Stimulated activated CD4-positive, alpha-beta T cell treated with anti-CD3 and anti-CD28 coated beads, Interleukin-12 subunit alpha, Interleukin-12 subunit beta, amount 100 ng/mL, for 4 hours (primary cell): ENCODE measurements at places on chromosomes 13 and 19.

DNA sequence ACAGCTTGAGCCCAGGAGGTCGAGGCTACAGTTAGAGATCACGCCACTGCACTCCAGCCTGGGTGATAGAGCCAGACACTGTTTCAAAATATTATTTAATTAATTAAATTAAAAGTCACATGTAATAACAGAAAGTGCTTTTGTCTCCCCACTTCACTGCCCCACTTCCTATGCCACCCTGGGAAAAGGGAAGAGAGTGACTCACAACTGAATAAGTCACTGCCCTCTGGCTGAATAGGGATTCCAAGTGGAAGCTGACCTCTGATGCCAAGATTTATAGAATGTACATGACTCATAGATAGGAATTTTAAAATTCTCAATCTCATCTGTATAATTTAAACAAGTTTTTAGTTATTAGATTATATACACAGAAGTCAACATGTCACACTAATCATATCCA, 22.2 kb upstream of the ERVV-1 start:
- no peak for DNase-seq

- no peak for DNase-seq
Observed at GRCh38 chr13:109146912-109147647, 517.7 kb downstream of the MYO16 start.

- no peak for DNase-seq
Observed at GRCh38 chr19:33551676-33552075, 30.1 kb upstream of the PEPD start.

DNA sequence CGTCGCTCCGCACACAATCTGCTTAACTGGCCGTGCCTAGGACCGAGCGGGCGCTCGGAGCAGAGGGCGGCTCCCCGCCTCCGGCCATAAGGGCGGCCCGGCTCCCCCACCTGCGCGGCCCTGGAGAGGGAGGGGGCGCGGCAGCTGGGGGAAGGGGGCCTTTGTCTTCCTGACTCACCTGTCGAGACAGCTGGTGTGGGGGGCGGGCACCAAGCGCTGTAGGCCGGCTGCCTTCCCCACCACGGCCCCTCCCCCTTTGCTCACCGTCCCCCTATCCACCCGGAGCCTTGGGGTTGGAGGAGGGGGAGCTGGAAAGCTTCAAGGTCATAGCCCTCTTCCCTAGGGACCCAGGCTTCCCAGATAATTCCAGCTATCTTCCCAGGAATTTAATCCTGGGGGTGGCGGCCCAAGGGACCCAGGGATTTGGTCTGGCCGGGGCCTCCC, 1.2 kb downstream of the VASP start:
- no peak for DNase-seq

- no peak for DNase-seq
Observed at GRCh38 chr13:110566171-110566570, 4.6 kb upstream of the RAB20 start.

GRCh38 chr13:45168555-45168930, 32.3 kb downstream of the KCTD4 start:
- DNase-seq = no peak

- no peak for DNase-seq
Observed at GRCh38 chr13:35164324-35164932, 222.4 kb downstream of the NBEA start.

DNA sequence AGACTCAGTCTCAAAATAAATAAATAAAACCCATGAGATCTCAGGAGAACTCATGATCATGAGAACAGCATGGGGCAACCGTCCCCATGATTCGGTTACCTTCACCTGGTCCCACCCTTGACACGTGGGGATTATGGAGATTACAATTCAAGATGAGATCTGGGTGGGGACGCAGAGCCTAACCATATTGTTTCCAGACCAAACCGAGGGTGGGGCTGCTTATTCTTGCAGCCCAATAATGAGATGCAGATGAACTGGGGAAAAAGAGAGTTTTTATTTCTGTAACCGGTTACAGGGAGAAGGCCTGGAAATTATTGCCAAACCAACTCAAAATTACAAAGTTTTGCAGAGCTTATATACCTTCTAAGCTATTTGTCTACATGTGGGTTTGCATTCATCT, 12.8 kb downstream of the TRAPPC2B start:
- no peak for DNase-seq

- no peak for DNase-seq
Observed at GRCh38 chr13:40644838-40645604, 21.4 kb downstream of the FOXO1 start.

DNA sequence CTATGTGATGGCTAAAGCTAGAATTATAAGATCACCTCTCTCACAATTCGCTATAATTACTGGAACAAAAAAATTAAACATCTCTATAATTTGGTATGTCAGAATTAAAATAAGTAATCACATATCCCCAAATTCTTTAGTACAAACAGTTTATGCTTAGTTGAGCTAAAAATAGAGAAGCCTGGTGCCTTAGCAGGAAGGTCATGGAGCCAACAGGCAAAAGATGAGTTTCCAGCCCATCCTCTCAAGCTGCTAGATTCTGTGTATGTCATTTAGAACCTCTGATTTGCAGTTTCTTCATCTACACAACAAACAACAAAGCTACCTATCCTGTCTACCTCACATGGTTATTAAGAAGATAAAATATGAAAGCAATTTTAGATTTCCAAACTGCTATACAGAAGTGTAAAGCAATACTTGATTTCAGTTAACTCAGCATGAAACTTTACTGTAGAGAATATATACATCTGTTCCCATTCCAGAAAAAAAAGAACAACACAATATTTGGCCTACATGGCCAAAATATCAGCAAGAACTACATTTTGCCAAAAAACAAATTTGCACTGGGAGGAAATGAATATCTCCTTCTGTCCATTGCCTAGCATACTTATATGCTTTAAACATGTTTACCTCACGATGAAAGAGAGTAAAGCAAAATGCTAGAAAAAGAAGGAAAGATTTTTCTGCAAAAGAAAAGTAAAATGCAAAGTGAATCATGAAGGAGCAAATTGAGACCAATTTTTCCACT, 294.0 kb upstream of the MIR17HG start:
- no peak for DNase-seq

DNA sequence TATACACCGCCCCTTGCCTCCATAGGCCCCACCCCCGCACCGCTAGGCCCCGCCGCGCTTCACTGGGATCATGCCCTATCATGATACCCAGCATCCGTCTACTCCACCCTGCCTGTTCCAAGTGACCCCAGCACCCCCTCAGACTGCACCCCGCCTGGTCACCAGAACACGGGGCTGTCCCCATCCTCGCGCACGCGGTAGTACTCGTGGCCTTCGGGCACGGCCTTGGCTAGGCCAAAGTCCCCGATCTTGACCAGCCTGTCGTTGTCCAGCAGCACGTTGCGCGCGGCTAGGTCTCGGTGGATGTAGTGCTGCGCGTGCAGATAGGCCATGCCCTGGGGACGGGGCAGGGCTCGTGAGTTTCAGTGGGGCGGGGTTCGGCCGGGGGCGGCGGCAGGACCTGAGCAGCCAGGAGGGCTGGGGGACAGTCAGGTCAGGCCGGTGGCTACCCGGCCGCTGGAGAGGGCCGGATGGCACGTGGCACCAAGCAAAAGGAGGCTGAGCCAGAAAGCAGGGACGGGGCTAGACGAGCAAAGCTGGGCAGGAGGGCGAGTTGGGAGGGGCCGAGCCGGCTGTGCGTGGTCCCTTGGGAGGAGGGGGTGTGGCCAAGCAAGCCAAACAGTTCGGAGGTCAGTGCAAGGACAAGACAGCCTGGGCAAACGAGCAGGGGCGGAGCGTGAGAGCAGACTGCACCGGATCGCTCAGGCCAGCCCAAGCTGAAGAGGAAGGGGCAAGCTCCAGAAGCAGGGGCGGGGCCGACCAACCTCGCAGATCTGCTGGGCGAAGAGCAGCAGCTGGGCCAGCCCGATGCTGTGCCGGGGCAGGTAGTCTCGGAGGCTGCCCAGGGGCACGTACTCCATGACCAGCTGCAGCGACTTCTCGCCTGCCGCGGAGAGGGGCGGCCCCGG, 13.6 kb upstream of the ICAM3 start:
- no peak for DNase-seq

DNA sequence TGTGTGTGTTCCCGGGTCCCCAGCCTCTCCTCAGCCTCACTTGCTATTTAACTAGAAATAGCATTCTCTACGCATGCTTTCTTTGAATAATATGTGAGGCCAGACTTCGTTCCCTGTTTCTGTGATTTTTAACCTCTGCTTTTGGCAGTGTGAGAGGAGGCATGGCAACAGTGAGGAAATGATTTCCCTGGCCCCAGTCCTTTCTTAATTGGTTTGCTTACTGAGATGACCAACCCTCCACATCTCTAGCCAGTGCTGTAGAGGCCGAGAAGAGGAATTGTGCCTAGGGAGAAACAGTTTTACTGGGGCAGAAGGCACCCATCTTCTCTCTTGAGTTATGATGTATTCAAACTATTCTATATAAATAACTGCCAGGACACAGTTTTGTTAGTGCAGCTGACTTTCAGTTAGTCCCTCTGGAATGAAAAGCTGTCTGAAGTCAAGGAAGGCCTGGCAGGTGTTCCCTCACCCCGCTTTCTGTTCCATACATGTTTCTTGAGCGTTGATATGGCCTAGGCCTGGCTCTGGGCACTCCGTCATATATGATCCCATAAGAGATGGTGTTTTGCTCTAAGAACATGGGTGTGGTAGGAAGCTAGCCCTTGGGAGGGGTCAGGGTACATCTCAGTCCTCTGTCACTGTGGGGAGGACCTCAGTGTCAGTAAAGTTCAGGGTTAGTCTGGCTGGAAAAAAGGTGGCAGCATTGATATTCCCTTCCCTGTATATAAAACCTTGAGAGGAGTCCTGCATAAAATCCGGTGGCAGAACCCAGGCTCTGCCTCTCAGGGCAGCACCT, 73.7 kb upstream of the NPAS1 start:
- DNase-seq = no peak

DNA sequence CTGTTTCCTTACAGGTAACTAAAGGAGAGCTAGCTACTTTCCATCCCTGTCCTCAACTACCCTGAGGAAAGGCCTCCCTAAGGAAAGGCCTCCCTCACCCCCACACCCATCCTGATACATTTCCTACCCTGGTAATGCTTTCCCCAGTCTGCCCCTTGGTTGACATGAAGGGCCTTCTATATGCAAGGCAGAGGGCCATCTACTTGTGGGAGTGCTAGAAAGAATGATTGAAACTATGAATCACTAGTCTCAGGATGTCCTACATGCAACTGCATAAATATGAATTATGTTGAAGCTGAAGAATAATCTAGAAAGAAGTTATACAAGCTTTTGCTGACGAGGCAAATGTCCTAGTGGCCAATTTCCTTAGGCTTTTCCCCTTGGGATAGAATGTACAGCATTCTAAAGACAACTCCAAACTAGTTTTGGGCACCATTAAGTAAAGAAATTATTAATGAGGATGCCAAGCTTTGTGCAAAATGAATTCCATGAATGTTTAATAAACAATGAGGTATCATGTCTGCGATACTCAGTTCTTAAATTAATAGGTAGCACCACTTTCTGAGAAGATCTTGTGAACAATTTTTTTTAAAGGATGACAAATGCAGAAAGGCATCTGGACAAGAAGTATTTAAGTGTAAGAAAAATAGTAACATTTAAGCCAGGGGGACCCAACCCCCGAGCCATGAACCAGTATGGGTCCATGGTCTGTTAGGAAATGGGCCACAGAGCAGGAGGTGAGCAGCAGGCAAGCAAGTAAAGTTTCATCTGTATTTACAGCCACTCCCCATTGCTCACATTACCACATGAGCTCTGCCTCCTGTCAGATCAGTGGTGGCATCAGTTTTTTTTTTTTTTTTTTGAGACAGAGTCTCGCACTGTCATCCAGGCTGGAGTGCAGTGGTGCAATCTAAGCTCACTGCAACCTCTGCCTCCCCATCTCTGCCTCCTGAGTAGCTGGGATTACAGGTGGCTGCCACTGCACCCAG, 223.0 kb downstream of the LHFPL6 start:
- no peak for DNase-seq

DNA sequence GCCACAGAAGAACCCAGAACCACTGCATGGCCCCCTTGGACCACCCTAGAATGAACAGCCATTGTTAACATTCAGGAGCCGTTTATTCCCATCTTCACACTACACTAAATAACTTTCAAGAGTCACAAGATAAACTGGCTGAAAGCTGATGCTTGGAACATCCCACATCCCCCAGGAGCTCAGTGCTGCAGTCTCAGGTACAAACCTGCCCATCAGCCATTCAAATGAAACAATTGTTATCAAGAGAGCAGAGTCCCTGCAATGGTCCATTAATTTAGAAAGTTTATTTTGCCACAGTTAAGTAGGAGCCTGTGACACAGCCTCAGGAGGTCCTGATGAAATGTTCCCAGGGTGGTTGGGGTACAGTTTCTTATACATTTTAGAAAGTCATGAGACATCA, 123.8 kb upstream of the ZNF91 start:
- DNase-seq = no peak

- DNase-seq = no peak
Observed at GRCh38 chr13:43884222-43884621, 4.5 kb downstream of the LACC1 start.

- DNase-seq = no peak
Observed at GRCh38 chr13:96397807-96398206, 307.9 kb downstream of the HS6ST3 start.

DNA sequence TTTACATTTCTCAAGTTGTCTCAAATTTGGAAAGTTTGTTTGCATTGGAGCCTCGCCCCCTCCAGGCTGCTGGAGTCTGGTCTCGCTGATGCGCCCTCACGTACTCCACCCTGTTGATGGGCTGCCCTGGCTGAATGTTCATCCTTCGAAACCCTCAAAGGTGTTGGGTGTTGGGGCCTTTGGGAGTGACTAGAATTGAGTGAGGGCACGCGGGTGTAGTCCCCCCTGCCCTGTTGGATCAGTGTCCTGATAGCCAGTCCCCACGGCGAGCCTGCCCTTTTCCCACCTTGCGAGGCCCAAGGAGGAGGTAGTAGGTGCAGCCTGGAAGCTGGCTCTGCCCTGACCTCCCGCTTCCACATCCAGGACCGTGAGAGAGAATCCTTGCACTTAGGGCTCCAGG, 14.8 kb downstream of the TFDP1 start:
- DNase-seq = no peak

GRCh38 chr19:22901431-22902130, 69.5 kb downstream of the ZNF723 start:
- DNase-seq = no peak

DNA sequence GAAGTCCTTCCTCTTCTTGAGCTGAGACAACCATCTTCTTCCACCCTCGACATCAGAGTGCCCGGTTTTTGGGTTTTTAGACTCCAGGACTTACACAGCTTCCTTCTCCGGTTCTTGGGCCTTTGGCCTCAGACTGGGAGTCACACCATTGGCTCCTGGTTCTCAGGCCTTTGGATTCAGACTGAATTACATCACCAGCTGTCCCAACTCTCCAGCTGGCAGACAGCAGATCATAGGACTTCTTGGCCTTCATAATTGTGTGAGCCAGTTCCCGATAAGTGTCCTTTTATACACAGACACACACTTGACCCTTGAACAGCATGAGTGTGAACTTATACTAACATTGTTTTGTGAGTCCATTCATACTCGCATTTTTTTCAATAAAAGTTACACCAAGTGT, 166.0 kb upstream of the UBL3 start:
- no peak for DNase-seq

GRCh38 chr13:50991579-50992521, 82.3 kb downstream of the RNASEH2B start:
- no peak for DNase-seq

- no peak for DNase-seq
Observed at GRCh38 chr19:41339936-41340335, 13.8 kb downstream of the TGFB1 start.

GRCh38 chr13:99657848-99658260, 156.6 kb downstream of the TM9SF2 start:
- peak; percentile 18 for DNase-seq
